HTR-8/SVneo (cell line): ENCODE measurements at places on chromosomes 13 and 19.

- no peak for DNase-seq
Measured at GRCh38 chr13:22262001-22262885, 591.4 kb downstream of the FGF9 start.

GRCh38 chr13:98343461-98343860, 166.4 kb upstream of the RNF113B start:
- no peak for DNase-seq

- no peak for DNase-seq
Measured at GRCh38 chr13:96238241-96238640, 148.3 kb downstream of the HS6ST3 start.

DNA sequence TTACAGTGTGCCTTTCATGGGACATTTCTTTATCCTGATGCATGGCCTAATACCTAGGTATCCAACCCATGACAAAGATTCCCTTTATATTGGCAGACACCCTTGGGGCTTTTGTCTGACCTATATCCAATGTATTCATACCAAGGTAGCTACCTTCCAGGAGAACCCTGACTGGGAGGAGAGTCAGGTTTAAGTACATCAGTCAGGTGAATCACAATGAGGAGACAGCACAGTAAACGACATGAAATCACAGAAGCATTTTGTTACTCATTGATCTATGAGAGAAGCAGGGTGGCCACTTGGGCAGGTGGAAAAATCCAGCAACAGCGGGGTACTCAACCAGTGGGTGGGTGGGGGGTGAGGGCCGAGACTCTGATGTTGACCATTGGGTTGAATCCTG, 527.4 kb upstream of the ATXN8OS start:
- DNase-seq, result no peak

DNA sequence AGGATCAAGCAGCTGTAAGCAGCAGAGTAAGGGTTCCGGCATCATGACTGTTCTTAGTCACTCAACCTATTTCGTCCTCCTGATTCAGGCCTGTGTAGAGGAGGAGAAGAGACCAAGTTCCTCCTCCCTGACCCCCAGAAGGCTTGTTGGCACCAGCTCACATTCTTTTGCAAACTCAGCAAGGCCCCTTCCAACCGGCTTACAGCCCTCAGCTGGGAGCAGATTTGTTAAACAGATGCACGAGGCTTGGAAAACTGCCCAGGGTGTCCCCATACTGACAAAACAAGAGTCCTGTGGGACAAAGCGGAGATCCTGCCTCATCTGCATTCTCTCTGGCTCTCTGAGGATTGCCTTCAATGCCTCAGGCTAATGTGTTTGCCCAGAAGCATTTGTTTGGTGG, 113.2 kb upstream of the SOX21 start:
- DNase-seq, result no peak

GRCh38 chr19:46954993-46955812, 64.4 kb upstream of the NPAS1 start:
- no peak for DNase-seq

DNA sequence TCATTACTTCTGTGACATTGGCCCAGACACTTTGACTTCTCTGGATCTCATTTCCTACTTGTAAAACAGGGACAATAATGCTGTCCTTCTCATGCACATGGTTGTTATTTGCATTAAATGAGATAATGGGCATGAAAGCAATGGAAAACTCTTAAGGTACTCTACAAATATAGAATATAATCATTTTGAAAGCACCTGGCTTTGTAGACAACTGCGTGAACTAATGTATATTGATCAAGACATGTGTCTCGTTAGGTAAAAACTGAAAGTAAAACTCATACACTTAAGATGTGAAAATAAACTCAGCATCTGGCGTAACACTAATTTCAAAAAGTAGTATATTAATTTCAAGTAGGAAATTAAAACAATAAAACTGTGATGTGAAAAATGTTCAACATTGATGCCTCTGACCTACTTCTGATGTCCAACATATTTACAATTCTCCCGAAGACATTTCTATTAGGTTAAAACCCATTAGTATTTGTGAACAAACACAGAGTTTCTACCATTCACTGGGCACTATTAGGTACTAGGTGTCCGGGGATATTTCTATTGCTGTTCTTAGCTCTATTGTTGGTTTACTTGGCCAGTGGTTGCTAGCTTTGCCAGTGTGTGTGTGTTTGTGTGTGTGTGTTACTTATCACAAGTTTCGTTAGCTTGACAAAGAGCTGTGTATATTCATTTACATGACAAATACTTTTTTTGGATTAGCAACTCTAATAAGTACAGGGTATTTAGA, 220.5 kb downstream of the KCNRG start:
- no peak for DNase-seq

DNA sequence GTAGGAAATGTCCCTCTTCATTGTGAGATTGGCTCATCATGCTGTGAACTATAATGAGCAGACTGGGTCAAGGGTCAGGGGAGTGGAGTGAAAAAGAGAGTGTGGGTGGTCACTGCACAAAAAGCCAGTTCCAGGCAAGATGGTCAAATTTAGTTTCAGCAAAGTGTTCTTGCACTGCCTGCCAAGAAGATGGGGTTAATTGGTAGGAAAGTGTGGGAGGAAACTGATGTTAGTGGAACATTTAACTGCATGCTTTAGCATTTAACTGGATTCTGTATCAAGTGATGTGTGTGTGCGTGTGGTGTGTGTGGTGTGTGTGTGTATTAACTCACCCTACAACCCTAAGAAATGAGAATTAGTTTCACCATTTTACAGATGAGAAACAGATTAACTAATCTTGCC, 131.6 kb downstream of the COG6 start:
- no peak for DNase-seq

GRCh38 chr13:80716610-80717081, 375.7 kb upstream of the SPRY2 start:
- no peak for DNase-seq

- no peak for DNase-seq
Measured at GRCh38 chr19:6540918-6541689, 10.3 kb downstream of the TNFSF9 start.
